Stimulated activated CD4-positive, alpha-beta T cell treated with anti-CD3 and anti-CD28 coated beads, Interleukin-12 subunit alpha, Interleukin-12 subunit beta, amount 100 ng/mL, for 48 hours (primary cell): ENCODE measurements at places on chromosomes 11 and 22.

- no peak for DNase-seq
Measured at GRCh38 chr22:25888399-25889054, 146.5 kb downstream of the MYO18B start.

DNA sequence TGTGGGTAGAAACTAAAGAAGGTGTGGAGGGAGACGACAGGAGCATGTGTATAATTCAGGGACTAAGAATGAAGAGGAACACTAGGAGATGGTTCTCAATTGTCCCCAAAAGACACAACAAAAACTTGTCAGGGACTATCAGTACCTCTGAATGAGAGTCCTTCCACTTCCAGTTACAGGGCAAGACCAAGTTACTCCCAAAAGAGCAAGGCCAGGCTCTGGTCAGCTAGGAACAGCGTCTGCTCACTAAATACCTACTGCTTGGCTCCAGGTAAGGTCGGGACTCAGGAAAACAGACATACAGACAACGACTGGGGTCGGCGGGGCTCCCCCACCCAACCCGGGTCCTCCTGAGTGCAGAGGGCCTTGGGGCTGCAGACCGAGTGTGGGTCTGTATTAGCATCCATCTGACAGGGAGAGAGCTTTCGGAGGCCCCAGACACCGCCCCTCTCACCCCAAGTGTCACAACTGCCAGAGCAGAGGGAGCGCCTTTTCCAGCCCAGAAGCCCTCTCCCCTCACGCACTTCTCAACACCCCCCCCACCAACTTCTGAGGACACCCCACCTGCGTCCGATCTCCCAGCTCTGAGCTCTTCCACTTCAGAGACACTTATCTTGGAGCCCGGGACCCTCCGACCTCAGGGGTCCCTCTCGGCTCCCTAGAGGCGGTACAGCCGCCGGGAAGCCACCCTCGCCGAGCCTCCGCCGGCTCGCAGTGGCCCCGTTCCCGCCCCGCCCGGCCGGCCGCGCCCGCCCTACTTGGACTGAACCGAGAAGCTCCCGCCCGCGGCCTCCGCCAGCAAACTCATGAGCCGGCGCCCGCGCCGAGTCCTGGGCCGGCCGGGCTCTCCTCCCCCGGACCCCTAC is 522 bp downstream of the RHOG start:
- DNase-seq: no peak

GRCh38 chr22:31082606-31083376 is 1.7 kb downstream of the SMTN start:
- DNase-seq: peak; percentile 62

DNA sequence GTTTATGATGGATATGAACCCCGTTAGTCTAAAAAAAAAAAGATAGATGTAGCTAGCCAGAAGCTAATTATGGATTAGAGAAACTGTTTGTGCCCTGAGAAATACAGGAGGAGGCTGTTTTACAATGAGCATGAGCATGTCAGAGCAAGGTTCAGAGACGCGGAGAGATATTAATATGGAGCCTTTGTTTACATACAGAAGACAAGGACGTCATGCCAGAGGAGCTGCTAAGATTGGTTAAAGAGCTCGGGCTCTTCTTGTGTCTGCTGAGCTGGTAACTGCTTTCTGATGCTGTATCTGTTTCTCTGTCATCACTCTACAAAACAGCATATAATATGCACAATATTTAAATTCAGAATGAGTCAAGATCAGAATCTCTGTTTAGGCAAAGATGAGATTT is 24.9 kb upstream of the CCDC89 start:
- no peak for DNase-seq

DNA sequence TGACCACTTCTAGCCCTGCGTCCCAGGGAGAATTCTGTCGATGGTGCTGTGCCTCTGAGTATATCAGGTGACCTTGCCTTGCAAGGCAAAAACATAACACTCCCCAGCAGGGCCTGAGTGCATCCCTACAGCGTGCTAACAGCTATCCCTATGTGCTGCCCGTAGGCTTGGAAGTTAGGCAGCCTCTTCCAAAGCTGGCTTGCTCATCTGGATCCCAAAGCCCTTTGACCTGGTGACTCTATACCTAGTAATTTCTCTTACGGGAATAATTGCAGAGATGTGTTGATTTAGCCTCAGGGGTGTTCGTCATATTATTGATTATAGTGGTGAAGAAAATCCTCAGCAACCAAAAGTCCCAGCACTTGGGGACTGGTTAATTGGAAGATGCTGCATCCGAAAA is 32.6 kb upstream of the CRYBB3 start:
- no peak for DNase-seq

DNA sequence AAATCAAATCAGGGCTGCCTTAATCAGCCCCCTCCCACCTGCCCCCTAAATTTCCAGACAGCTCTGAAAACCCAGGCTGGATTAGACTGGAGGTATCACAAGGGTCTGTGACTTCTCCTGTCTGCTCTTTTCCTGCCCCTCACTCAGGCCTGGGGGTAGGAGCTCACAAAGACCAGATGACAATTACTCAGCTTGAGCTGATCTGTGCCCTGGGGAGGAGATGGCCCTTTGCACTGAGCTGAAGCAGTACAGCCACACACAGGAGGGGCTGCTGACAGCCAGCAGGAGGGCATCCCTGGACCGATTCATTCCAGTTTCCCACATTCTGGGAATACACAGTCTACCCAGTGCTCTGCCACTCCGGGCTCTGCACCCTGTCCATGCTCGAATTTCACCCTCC is 4.2 kb downstream of the ABCC8 start:
- no peak for DNase-seq

DNA sequence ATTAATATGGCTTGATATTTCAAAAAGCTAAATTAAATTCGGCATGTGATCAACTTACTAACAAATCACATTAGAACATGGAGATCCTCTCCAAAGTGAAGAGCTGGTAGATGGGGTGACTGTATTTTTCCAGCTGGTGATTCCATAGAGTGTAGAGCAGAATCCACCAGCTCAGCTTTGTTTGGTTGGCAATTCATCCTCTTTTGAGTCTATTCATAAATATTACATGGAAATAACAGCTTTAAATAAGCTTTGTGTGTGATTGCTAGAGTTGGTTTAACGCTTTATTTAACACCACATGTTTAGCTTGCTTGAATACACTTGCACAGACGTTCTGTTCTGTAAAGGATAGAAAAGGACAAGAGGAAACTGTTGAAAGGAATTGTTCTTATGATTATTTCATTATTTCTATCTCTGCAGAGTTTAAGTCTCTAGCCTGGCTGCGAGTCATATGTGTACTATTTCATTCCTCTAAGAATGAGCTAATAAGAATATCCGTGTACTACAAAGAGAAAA is 738.3 kb upstream of the KIRREL3 start:
- DNase-seq: no peak
